ENCODE measurements at places on chromosomes 7 and 10.
A peak's percentile ranks its signal among the peaks of the same experiment; 100 is the strongest.

DNA sequence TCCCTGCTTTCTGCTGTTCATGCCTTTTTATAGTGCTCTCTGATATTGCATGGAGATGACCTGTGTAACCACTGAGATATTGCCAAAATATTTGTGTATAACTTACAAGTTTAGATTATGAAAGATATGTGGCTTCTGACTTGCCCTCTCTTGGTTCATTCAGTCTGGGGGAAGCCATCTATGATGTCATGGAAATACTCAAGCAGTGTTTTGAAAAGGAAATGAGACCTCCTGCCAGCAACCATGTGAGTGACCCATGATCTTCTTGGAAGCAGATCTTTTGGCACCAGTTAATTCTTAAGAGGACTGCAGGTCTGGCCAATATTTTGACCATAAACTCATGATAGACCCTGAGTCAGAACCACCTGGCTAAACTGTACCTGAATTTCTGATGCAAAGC lies 183.0 kb downstream of the THSD7A start:
- no peak for DNase-seq

DNA sequence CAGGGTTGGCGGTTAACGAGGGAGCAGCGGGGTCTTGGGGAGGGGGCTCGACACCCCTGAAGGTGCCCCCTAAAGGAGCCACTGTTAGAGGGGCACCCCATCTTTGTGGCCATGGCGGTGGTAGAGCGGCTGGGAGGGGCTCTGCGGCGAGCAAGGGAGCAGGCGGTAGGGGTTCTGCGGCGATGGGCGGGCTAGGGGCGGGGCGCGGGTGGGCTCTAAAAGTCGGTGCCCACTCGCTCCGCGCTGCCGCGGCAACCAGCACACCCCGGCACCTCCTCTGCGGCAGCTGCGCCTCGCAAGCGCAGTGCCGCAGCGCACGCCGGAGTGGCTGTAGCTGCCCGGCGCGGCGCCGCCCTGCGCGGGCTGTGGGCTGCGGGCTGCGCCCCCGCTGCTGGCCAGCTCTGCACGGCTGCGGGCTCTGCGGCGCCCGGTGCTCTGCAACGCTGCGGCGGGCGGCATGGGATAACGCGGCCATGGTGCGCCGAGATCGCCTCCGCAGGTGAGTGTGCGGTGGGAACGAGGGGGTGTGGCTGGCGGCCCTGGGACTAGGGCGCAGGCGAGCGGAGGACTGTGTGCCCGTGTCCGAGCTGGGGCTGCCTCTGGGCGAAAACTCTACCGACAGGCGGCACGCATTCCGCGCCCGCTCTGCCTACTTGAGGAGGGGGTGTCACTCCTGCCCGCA lies at the start of gene MEST:
TSS of gene MEST (plus strand) at position 245 of the 682 bp plus-strand sequence. CDS start at position 474, 229 bp downstream.
- DNase-seq: peak; percentile 58

- no peak for DNase-seq
These were observed 63.3 kb upstream of the KMT2E start for GRCh38 chr7:104950754-104951153.

GRCh38 chr7:27151931-27152815 lies at the start of gene HOXA3:
HOXA3 (minus strand) TSS chr7:27152583; CDS start chr7:27110640, 41,943 bp downstream.
- peak; percentile 69 for DNase-seq

GRCh38 chr10:13528875-13529713 lies at the start of gene BEND7:
BEND7 (minus strand) TSS chr10:13529014; CDS start chr10:13528533, 481 bp downstream.
- DNase-seq: peak; percentile 77

- DNase-seq: no peak
These were observed 128.0 kb upstream of the CALN1 start for GRCh38 chr7:72540106-72540611.

GRCh38 chr7:4791738-4792536 lies 16.5 kb downstream of the AP5Z1 start:
- DNase-seq: peak; percentile 89

- DNase-seq: no peak
These were observed 52.6 kb downstream of the CACNA2D1 start for GRCh38 chr7:82390936-82391335.

DNA sequence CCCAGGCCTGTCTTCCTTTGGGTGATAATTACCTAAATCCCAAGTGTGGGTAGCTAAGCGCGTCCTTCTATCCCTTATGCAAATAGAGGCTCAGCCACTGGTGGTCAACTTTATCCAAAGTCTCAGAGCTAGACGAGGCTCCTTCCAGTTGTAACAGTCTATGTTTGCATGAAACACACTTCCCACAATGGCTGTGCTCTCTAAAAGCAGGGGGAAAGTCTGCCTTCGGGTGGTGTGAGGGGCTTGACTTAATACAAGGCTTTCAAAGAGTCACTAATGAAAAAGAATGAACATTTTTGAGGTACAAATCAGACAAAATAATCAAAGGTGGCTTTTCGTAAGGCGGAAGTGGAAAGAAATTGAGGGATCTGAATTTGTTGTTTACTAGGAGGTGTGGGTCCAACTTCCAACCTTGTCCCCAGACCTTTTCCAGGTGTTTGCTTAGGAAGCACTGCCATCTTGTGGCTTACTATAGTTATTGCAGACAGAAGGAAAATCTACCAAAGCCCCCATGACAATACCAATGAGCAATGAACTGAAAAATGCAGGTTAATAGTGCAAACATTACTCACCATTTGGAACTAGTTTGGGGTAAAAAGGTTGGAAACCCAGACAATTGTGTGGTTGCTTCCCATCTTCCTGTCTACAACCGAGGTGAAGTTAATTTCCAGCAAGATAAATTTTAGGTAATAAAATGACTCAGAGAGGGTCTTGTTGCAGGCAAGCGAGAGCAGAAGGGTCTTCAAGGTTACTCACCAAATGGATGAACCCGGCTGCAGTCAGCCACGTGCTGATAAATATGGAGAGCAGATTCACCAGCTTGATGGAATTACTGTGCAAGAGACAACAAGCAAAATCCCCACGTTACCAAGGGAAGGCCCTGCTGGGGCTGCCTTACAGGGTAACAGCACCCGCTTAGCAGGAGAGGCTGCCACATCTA lies 525.7 kb downstream of the KCNMA1 start:
- peak; percentile 31 for DNase-seq

GRCh38 chr7:83672157-83672556 lies 23.2 kb upstream of the SEMA3E start:
- DNase-seq: no peak

- no peak for DNase-seq
These were observed 211.9 kb downstream of the GALNT17 start for GRCh38 chr7:71343892-71344291.

DNA sequence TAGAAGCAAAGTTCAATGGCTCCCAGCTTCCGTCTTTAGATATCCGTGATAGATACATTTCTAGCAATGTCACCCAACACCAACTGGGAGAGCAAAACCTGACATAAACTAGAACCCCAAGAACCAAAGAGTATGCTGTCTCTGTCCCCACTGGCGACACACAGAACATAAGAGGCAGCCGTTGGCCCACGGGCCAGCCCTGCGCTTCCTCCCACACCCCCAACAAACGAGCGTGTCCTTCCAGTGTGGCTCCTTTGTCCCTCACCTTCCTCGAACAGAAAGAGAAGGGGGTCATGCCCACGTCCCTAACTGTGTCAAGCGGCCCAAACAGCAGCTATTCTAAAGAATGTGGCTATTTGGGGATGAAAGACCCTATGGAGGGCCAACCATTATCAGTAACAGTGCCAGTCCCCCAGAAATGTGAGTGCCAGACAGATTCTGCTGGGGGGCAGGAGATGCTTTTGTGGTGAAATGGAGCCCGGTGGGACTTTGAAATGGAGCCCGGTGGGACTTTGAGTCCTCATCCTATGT lies 171.9 kb downstream of the USP6NL start:
- DNase-seq: no peak

DNA sequence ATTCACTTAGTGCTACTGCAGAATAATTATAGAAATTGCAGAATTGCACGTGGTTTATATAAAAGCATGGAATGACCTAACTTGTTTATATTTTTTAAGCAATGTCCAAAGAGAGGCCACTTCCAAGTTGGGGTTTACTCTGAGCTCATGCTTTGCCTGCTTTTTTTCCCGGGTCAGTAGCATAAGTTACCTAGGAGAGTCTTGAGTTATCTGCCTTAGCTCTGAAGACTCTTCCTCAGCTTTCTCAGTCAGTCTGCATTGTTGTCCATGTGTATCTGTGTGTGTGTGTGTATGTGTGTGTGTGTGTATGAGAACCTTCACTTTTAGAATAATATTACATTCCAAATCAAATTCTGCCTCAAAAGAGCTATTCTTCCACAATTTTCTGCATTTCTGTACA lies 239.5 kb upstream of the TCF7L2 start:
- DNase-seq: no peak

GRCh38 chr10:105681051-105681450 lies 1040.0 kb downstream of the SORCS3 start:
- no peak for DNase-seq

DNA sequence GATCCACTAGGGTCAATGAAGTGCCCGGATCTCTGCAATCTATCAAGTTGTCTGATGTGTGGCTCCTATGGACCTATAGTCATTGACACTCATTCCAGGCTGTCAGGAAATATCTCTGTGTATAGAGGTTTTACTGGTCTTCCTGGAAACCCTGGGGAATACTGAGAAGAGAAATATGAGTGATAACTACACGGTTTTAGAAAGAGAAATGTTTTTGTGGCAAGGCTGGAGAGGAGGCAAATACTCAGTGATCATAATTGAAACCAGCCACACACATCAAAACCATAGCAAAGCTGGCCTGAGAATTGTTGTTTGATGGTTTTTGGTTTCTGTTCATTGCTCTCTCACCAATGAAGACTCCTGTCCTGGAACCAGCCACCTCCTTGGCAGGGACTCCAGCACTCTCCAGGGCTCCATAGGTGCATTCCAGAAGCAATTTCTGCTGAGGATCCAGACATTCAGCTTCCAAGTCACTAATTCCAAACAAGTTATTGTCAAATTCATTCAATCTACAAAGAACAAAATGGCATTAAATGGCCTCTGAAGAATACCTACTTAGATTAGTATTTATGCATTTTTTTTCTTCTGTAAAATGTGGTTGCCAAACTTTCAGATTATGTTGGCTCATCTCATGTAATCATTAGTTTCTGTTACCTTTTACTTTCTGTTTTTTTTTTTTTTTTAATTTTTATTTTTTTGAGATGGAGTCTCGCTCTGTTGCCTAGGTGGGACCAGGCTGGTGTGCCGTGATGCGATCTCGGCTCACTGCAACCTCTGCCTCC lies 108.6 kb upstream of the ABI1 start:
- DNase-seq: no peak

DNA sequence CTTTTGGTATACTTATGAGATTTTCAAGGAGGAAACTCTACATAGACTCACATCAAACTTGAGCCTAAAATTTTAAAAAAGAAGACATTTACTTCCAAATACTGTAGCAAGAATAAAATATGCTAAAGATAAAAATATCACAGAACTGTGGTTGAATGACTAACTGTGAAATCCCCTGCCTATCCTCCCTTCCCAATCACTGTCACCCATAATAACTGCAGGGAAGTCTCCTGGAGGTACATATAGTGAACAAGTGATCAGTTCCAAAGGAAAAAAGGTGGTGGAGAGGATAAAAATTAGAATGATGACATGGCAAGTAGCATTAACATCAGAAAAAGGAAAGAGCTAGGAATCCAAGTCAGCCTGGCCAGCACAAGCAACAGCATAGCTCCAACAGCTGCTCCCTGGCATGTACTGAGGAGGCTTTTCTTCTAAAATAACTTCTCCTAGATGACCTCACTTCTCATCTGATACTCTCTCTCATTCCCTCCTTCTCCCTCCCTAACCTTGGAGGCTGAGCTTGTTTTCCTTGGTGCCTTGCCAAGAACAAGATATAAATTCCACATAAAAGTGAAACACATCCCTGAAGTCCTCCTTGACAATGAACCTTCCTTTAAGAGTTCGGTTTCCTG lies 124.0 kb downstream of the IQUB start:
- DNase-seq: no peak

DNA sequence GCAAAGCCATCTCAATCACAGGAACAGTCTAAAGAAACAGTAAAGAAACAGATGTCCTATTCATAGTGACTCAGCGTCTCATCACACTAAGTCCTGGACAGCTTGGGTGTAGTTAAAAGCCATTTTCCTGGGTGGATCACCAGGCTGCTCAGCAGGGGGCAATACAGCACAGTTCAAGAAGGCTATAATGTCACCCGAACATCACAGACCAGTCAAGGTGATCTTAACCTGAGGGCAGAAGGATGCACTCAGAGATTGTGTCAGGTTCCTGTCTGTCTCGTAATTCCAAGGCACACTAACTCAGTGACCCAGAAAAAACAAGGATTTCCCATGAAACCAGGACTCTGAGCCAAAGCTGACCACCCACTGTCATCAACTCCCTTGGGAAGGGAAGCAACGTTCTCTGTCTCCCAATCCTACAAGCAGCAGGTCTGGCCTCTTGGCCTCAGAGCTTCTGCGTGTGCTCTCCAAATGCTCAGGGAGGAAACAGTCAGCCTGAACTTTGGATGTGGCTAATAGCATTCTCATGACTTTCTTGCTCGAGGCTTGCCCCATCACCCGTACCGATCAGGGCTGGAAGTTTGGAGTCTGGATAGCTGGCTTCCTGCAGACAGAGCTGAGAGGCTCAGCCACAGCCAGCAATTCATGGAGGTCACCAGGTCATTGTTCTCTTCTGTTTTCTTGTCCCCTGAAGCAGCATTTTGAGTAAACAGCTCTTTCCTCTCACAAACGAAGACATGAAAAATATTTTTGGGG lies 90.4 kb upstream of the FAM171A1 start:
- no peak for DNase-seq

DNA sequence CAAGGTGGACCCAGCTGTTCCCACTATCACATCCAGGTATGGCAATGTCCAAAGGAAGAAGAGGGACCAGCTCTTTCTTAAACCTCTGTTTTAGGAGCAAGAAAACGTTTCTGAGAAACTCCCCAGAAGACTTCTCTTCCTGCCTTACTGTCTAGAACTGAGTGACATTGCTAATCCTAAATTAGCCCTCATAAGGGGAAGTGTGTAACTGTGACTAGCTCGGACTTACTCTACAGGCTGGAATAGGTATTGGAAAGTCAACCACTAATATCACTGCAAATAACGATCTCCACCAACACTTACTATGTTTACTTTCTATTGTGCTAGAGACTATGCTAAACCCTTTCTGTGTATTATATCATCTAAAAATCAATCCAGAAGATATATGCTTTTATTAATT lies 49.9 kb upstream of the RELN start:
- DNase-seq: no peak

- DNase-seq: no peak
These were observed 348.4 kb downstream of the GLRX3 start for GRCh38 chr10:130484468-130485180.

DNA sequence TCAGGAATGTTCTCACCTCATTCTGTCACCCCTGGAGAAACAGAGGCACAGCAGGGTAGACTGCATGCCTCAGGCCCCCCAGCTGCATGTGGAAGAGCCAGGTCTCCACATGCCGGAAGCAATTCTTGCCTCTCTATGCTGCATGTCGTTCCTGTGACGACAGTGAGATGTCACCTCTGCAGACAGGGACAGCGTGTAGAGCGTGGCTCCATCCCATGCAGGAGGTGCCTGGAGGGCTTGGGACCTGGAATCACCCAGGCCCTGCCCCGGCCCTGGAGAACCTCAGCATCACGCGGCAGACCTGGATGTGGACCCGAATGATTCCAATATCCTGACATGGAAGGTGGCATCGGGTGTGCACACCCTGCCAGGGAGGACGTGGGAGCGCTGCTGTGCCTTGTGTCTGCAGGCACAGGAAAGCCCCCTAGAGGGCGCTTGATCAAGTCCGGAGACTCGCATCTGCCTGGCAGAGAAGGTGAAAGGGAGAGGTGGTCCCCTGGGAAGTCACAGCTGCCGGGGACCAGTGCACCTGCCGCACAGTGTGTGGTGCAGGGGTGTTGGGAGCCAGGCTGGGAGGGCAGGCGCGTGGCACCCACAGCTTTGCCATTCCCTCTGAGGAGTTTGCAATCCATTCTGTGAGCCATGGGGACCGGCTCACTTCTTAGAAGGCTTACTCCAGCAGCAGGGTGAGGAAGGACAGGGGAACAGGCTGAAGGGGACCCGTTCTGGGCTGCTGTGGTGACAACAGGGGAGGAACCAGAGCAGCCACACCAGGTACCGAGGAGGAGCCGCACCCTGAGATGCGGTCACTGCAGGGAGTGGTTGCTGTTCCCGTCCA lies 45.3 kb upstream of the EN2 start:
- peak; percentile 77 for DNase-seq

Data from nephron progenitor cell (in vitro differentiated cells).